ENCODE measurements at places on chromosomes 3 and 15.

DNA sequence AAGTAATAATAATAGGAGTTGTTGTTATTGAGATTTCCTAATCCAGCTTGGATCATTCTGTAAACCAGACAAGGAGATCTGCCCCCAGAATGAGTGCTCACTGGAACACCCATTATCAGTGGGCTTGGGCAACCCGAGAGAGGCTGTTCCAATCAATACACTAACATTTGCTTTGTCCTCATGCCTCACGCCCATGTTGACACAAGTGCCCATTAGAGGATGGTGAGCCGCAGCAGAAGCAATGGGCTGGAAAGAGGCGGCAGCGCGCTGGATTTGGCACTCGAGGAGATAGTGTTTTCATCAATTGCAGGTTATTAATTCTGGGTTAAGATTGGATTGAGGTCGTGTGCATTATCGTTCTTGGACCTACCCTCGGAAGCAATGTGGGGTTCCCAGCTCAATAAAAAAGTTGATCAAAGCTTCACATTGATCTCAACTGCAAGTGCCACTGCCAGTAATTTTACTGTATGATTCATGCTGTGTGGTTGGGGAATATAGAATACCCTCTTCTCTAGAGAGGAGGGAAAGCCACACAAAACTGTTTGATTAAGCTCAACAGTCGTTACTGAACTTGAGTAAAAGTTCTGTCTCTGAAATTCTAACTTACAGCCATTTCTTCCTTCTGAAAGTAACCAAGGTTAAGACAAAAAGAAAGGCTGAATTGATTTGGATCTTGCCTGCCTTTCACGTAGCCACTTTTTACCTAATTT is 15.7 kb downstream of the LYZL4 start:
- DNase-seq: no peak

DNA sequence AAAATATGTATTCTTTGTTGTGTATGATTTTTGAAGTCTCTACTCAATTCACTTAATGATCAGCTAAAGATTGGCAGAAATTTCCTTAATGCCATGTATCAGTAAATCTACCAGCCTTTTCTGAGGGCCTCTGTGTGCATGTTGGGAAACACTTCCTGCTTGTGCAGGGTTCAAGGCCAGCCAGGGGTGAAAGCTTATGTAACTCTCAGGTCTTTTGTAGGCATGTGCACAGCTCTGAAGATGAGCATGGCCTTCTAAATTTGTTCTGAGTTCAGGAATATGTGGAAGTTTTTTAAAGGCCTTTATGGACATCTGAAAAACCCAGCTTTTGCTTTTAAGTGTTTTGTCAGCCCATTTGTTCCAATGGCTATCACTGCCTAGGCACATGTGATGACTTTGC is 82.7 kb downstream of the ROBO1 start:
- no peak for DNase-seq

- DNase-seq: no peak
These were observed 46.5 kb upstream of the PDE8A start for GRCh38 chr15:84934942-84935729.

DNA sequence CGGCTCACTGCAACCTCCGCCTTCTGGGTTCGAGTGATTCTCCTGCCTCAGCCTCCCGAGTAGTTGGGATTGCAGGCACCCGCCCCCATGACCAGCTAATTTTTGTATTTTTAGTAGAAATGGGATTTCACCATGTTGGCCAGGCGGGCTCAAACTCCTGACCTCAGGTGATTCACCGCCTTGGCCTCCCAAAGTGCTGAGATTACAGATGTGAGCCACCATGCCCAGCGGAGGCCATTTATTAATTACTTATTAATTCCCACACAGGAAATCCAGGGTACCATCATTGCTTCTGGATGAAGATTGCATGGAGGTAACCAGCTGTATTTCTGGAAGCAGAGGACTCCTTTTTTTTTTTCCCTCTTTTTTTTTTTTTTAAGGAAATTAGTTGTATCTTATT is 37.8 kb downstream of the MAP4 start:
- no peak for DNase-seq

DNA sequence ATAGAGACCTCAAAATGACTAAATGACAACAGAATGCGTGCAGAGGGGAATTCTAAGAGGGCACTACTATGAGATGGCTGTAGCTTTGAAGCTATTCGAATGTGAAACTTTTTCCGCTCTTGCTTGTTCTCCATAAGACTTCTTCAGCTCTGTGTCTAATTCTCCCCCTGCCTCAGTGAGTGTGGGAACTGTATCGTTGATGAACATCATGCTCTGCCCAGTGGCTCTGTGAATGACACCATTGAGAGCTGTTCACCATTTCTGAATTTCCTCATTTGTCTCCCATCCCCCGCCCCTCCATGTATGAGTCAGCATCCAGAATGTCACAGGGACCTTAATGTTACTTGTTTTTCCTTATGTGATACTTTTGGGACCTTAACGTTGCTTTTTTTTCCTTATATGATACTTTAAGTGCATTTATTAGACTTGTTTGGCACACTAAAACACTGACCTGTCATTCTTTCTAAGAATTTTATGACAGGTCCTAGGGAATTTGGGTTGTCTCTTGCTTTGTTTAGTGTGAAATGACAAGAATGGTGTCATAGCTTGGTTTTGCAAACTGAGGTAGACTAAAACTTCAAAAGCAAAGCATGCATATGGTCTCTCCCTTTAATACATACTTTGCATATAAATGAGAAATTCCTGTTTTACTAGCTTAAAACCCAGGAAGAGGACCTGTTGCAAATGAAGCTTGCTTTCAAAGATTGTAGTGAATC is 99.6 kb downstream of the FNDC3B start:
- DNase-seq: no peak

Data from HFFc6 (cell line).